ENCODE measurements at places on chromosomes 1 and 21.

DNA sequence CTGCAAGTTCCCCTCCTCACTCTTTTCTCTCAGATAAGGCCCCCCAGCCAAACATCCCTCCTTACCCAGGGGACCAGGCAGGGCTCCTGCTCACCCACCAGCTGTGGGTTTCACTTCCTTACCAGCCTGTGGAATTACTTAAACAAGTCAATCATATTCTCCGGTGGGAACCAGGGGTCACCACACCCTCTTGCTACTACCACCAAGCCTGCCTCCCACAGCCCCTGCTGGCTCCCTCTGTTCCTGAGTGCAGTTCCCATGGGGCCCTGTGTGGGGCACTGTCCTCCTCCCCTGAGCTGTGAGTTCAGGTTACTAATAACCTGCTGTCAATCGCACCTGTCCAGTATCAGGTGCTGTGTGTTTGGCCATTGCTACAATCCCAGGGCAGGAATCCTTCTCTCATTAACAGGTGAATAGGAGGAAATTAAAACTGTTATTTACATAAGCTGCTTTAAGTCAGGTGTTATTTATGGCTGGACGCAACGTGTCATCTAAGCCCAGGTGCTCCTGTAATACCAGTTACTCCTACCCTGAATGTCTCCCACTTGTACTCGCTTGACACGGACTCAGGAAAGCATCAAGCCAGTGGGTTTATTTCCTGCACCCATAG lies 53.1 kb upstream of the LBR start:
- peak; percentile 50 for DNase-seq

- no peak for DNase-seq
Measured at GRCh38 chr1:221087919-221088318, 208.7 kb downstream of the HLX start.

DNA sequence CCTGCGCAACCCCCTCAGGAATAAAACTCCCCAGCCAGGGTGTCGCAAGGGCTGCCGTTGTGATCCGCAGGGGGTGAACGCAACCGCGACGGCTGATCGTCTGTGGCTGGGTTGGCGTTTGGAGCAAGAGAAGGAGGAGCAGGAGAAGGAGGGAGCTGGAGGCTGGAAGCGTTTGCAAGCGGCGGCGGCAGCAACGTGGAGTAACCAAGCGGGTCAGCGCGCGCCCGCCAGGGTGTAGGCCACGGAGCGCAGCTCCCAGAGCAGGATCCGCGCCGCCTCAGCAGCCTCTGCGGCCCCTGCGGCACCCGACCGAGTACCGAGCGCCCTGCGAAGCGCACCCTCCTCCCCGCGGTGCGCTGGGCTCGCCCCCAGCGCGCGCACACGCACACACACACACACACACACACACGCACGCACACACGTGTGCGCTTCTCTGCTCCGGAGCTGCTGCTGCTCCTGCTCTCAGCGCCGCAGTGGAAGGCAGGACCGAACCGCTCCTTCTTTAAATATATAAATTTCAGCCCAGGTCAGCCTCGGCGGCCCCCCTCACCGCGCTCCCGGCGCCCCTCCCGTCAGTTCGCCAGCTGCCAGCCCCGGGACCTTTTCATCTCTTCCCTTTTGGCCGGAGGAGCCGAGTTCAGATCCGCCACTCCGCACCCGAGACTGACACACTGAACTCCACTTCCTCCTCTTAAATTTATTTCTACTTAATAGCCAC lies 696 bp downstream of the TGFB2 start:
- DNase-seq = peak; percentile 23

DNA sequence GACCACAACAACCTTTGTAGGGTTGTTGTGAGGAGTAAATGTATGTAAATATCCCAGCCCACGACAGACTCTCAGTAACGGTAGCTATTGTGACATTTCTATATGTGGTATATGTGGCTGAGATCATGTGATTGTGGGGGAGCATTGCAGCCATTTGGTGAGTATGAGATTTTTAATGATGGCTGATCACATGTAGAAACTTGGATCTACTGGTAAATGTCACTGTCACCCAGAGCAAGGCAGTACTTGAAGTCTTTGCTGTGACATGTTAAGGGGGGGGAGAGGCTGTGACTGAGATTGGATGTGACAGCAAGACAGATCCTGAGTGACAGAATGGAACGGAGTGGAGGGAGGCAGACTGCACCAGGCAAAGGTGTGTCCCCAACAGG lies 23.9 kb upstream of the MEF2D start:
- no peak for DNase-seq

GRCh38 chr1:41387667-41388091 lies 26.4 kb downstream of the FOXO6 start:
- DNase-seq = no peak

- DNase-seq = no peak
Measured at GRCh38 chr1:117014209-117014608, 12.6 kb downstream of the CD101 start.

GRCh38 chr1:47970882-47971281 lies 26.3 kb downstream of the TRABD2B start:
- DNase-seq = no peak

DNA sequence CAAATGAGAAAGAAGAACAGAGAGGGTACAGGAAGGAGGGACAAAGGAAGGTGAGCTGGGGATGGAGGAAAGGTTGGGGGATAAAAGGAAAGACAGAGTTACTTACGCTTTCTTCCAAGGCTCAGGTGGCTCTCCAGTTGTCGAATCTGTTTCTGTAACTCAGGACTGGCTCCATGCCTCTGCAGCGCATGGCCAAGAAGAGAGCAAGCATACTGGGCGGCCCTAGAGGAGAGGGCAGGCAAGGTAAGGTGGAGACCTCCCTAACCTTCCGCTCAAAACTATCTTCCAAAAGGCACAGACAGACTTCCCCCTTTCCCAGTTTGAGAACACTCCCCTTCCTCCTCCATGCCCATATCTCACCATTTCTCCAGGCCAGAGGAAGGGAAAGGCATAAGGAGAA lies 922 bp downstream of the PEX11B start:
- no peak for DNase-seq

- DNase-seq = peak; percentile 14
Measured at GRCh38 chr21:37367703-37368540, 1.3 kb downstream of the DYRK1A start.

DNA sequence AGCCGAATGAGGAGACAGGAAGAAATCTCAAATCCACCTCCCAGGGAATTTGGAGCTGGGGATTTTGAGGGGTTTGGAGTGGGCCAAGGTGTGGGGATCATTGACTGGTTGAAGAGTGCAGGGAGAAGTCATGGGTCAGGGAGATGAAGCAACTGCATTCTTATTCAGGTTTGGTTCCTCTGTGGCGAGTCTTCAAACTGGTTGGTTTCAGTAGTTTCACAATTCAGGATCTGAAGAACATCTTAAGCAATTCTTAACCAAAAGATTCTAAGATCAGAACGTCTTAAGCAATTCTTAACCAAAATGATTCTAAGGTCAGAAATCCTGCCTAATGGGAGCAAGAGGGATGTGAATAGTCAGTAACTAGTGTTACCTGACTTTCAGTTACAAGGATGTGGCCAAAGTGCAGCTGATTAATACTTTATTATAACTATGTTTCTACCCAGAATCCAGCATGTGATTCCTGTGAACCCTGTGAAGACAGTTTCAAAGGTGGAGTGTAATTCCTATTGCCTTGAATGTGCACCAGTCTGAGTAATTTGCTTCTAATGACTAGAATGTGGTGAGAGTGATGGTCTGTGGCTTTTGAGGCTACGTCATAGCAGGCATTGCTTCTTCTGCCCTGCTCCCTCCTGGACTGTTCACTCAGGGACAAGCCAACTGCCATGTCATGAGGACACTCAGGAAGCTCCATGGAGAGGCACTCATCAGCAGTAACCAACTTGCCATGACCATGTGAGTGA lies 61.2 kb downstream of the OLFML3 start:
- DNase-seq = no peak

- DNase-seq = no peak
Measured at GRCh38 chr1:41003127-41003639, 18.3 kb downstream of the SLFNL1 start.

GRCh38 chr21:43348801-43349261 lies 78.1 kb downstream of the SIK1 start:
- no peak for DNase-seq

GRCh38 chr1:246329900-246330299 lies 177.2 kb downstream of the SMYD3 start:
- no peak for DNase-seq

DNA sequence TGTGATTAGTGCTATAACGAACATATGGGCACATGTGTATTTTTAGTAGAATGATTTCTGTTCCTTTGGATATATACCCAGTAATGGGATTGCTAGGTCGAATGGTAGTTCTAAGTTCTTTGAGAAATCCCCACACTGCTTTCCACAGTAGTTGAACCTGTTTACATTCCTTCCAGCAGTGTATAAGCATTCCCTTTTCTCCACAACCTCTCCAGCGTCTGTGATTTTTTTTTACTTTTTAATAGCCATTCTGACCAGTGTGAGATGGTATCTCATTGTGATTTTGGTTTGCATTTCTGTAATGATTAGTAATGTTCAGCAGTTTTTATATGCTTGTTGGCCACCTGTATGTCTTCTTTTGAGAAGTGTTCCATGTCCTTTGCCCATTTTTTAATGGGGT lies 81.8 kb upstream of the SLC44A3 start:
- DNase-seq = no peak

GRCh38 chr1:215679231-215679630 lies 112.1 kb downstream of the KCTD3 start:
- no peak for DNase-seq

DNA sequence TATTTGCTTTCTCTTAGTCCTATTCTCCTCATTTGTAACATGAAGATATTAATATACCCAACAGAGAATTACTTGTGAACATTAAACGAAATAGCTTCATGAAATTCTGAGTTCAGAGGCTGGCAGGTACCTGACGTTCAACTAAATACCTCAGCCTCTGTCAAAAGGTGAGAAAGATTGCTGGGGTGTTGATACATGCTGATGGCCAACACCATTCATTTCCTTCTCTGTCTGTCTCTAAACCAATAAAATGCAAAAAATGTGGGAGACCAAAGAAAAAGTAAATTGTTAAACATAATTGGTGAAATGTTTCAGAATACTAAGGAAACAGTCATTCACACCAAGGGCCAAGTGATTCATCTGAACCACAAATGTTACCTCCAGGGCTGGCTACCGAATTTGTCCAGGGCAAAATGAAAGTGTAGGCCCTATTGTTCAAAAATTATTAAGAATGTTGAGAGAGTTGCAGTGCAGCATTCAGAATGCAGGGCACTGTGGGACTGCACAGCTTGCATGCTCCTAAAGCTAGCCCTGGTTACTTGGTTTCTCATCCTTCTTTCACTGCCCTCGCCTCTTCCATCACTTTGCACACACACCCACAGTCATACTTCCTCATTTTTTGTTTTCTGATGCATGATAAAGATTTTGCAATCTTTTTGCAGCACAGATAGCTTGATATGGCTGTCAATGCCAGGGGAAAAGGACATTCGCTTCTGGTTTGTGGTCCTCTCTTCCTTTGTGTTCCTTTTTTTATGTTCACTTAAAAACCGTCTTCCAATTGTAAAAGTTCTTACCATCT lies 414.3 kb upstream of the NR5A2 start:
- no peak for DNase-seq

GRCh38 chr21:21085206-21085605 lies 87.0 kb downstream of the NCAM2 start:
- DNase-seq = no peak

GRCh38 chr1:11753555-11754208 lies 8.3 kb upstream of the C1orf167 start:
- DNase-seq = no peak

GRCh38 chr1:28058971-28059878 lies 29.2 kb downstream of the EYA3 start:
- no peak for DNase-seq

DNA sequence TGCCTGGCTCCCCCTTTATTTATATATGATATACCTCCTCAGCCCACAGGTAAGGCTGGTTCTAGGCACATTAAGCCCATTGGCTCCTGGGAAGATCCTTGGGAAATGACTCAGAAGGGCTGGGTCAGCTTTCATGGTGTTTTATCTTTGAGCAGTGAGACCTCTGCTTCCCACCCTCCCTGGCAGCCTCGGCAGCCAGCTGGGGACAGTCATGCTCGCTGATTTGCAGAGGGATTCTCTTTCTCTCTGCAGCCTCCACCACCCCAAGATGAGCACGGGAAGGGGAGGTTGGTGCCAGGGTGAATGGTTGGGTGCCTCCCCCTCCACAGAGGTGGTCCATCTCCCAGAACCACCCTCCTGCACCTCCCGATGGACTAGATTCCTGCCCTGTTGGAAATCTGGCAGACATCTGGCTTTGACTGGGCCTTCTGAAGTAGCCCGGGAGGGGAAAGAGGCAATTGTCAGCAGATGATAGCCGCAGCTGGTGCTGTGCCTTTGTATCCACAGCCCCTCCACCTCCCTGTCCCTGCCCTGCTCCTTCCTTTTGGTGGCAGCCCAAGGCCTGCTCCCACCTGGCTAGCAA lies 24.6 kb downstream of the IER5 start:
- no peak for DNase-seq

- DNase-seq = no peak
Measured at GRCh38 chr1:67005068-67005467, 48.9 kb downstream of the SLC35D1 start.

GRCh38 chr1:161162052-161162451 lies 2.8 kb downstream of the USP21 start:
- no peak for DNase-seq

GRCh38 chr21:42429021-42429420 lies 25.3 kb downstream of the UBASH3A start:
- DNase-seq = no peak

DNA sequence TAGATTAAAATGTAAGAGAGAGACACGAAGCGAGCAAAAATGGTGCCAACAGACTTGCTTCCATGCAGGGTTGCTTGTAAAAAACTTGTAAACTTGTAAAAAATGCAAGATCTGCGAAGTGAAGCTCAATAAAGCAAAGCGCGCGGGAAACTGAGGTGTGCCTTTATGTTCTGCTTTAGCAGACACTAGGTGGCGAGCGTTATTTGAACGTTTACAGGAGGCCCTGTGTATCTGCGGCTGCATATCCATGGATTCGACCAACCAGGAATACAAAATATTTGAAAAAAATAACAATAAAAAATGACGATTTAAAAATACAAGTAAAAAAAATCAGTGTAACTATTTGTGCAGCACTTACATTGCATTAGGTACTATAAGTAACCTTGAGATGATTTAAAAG lies 1.5 kb downstream of the UBE2G2 start:
- DNase-seq = no peak

GRCh38 chr1:228939881-228940392 lies 204.7 kb downstream of the RHOU start:
- no peak for DNase-seq

DNA sequence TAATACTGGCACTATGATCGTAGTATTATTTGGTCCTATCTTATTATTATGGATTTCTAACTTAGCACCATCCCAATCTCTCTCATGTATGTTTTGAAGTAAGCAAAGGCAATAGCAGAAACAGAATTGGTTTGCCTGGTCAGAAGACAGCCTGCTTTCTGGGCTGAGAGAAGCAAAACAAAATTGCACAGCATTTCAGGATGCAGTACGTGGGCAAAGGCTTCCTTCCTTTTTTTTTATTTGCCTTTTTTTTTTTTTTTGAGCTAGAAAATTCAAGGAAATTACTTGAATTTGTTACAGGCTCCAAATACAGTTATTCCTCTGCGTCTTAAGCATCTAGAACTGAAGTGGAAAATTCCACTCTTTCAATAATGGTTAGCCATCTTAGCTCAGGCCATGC lies 8.8 kb downstream of the CDA start:
- DNase-seq = no peak

GRCh38 chr1:168824418-168825065 lies 95.5 kb upstream of the DPT start:
- no peak for DNase-seq

All from activated CD4-positive, alpha-beta T cell treated with anti-CD3 and anti-CD28 coated beads, Interleukin-2, amount 50 U/mL, for 1 hour (primary cell).